Cardiac atrium fibroblast (primary cell): ENCODE measurements at places on chromosomes 11 and 22. TPM values are rescaled to one million over a fixed set of nuclear protein-coding genes. Genes with fewer than 3 reads are reported as not detected.

The PDGFB gene
- 14.4 and 19.0 TPM in 2 replicates for total RNA-seq

The DUSP8 gene
- total RNA-seq: 0.32 and 0.72 TPM in 2 replicates

The LDHAL6A gene
- not detected in 2 replicates for total RNA-seq

The TNNI2 gene
- total RNA-seq: not detected in 2 replicates

The POU2AF3 gene
- total RNA-seq: not detected in 2 replicates

The MRGPRX4 gene
- total RNA-seq: not detected in 2 replicates

The TMEM121B gene
- under 0.01 TPM in 1 of 2 replicates, not detected in the other for total RNA-seq

The FAM111B gene
- total RNA-seq: 1.3 and 2.0 TPM in 2 replicates

The PTPRCAP gene
- total RNA-seq: 2.0 TPM in 1 of 2 replicates, not detected in the other

The GLYATL1 gene
- total RNA-seq: 2.0 TPM in 1 of 2 replicates, not detected in the other

The SULT4A1 gene
- total RNA-seq: 0.65 and 1.3 TPM in 2 replicates

The CYP2D6 gene
- total RNA-seq: 0.18 TPM in 1 of 2 replicates, not detected in the other

The OR51S1 gene
- total RNA-seq: not detected in 2 replicates

The TUB gene
- total RNA-seq: 6.3 and 7.2 TPM in 2 replicates

The OR52N4 gene
- not detected in 2 replicates for total RNA-seq

The IGSF9B gene
- 0.65 TPM in 1 of 2 replicates, not detected in the other for total RNA-seq

The TTC12 gene
- 9.9 and 13.9 TPM in 2 replicates for total RNA-seq

The OR52B4 gene
- total RNA-seq: not detected in 2 replicates

The FAM181B gene
- 0.18 TPM in 1 of 2 replicates, not detected in the other for total RNA-seq

The BRMS1 gene
- 40.8 and 46.5 TPM in 2 replicates for total RNA-seq

The CCDC88B gene
- 2.4 TPM in 1 of 2 replicates, not detected in the other for total RNA-seq

The JRKL gene
- 5.1 and 6.8 TPM in 2 replicates for total RNA-seq

The GRIA4 gene
- not detected in 2 replicates for total RNA-seq

The HIRA gene
- total RNA-seq: 15.0 and 17.8 TPM in 2 replicates

The SF3A1 gene
- 16.1 and 25.1 TPM in 2 replicates for total RNA-seq

The LINC01488 gene
- not detected in 2 replicates for total RNA-seq

The KBTBD3 gene
- total RNA-seq: 1.4 and 5.0 TPM in 2 replicates

The PAX6 gene
- not detected in 2 replicates for total RNA-seq

The IFTAP gene
- total RNA-seq: 17.5 and 18.6 TPM in 2 replicates

The SCGB1D2 gene
- not detected in 2 replicates for total RNA-seq

The MN1 gene
- 22.9 and 29.5 TPM in 2 replicates for total RNA-seq

The NCR3LG1 gene
- 3.8 and 8.7 TPM in 2 replicates for total RNA-seq

The KCNK7 gene
- total RNA-seq: not detected in 2 replicates

The F2 gene
- not detected in 2 replicates for total RNA-seq

The ANKRD42 gene
- total RNA-seq: 9.6 and 11.7 TPM in 2 replicates

The RBMXL2 gene
- not detected in 2 replicates for total RNA-seq

The SMTNL1 gene
- total RNA-seq: not detected in 2 replicates

The NLRP14 gene
- total RNA-seq: 0.49 TPM in 1 of 2 replicates, not detected in the other

The TRPT1 gene
- total RNA-seq: 87.0 and 88.8 TPM in 2 replicates
